ENCODE measurements at places on chromosomes 6 and 20. TPM values are rescaled to one million over a fixed set of nuclear protein-coding genes. Genes with fewer than 3 reads are reported as not detected.

HCRTR2 gene
- total RNA-seq: not detected

TXLNB gene
- total RNA-seq: 0.22 TPM

OR2J1 gene
- total RNA-seq: not detected

DNA sequence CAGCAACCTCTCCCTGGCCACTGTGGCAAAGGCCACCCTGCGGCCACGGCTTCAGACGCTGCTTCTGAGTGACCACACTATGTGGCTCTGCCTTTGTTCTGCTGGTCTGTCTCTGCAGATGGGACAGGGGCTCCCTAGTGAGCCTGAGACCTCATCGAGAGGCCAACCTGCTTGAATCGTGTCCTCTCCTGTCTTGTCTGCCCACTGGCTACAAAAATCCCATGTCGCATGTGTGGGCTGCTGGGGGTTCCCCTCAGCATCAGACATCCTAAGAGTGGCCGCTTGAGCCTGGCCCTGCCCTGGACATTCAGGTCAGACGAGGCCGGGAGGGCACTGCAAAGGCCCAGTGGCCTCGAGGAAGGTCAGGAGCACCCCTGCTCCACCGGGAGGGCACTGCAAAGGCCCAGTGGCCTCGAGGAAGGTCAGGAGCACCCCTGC is 222.9 kb downstream of the DLL1 start:
- no peak for DNase-seq

GRCh38 chr6:121465101-121465500 is 29.7 kb downstream of the GJA1 start:
- no peak for DNase-seq

DNA sequence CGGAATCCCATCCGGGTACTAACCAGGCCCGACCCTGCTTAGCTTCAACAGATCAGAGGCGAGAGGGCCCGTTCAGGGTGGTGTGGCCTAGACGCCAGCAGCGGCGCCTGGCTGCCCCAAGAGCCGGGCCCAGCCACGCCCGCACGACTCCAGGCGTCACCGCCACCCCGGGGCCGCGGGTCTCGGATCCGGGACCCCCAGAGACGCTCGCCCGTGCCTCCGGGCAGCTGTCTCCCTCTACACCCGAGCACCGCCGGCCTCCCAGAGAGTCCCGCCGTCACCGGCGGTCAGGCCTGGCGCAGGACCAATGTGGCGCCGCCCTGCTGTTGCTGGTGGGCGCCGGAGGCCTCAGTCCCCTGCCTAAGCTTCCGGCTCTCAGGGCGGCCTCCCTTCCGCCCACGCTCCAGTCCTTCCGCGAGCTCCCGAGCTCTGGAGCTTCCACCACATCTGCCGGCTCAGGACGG is 441.2 kb upstream of the DEFB115 start:
- DNase-seq: peak; percentile 7

Data from activated T-cell treated with anti-CD3 and anti-CD28 coated beads, Interleukin-2, amount 50 U/mL, for 72 hours (primary cell).